ENCODE measurements at places on chromosomes 7 and 10. TPM values are rescaled to one million over a fixed set of nuclear protein-coding genes. Genes with fewer than 3 reads are reported as not detected.
A peak's percentile ranks its signal among the peaks of the same experiment; 100 is the strongest.

DNA sequence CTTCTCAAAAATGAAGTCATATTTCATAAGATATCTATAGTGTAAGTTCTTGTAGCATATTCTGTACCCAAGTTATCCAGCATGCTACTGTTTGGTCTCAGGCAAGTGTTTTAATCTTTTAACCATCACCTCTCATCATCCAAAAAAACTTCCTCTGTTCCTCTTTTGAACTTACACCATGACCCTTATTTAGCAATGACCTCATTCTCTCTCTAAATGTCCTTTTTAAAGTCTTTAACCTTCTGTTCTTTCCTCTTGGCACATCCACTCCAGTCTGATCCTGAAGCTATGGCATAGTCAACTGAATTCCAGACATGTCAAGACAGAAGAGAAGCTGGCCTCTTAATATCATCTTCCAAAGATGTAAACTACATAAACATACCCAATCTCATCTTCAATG is 26.2 kb downstream of the PPP3CB start:
- DNase-seq = no peak

DNA sequence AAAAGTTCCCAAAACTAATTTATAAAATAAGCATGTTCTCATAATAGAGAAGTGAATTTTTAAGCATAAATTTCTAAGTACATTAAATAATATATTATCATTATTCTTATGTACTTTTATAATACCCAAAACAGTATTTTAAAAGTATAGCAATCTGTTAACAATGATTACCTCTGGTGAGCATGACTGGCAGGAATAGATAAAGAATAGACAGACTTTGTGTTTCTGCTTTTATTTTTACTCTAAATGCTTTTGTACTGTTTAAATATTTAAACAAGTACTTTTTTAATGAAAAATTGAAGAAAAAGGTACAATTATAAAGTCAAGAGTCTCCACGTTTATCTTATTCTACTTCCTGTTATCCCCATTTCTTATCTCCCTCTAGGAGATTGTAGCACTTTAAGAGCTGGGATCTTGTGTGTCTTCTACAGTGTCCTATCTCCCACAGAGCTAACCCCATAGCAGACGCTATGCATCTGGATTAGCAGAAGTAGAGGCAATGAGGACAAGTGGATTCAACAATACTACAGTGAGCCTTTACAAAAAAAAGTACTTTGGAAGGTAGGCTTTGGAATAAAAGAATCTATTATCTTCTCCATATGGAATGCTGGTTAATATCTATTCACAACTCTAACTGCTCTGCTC is 42.9 kb downstream of the IDE start:
- no peak for DNase-seq

GRCh38 chr10:68334672-68335467 is 2.1 kb upstream of the PBLD start:
- DNase-seq = no peak

DNA sequence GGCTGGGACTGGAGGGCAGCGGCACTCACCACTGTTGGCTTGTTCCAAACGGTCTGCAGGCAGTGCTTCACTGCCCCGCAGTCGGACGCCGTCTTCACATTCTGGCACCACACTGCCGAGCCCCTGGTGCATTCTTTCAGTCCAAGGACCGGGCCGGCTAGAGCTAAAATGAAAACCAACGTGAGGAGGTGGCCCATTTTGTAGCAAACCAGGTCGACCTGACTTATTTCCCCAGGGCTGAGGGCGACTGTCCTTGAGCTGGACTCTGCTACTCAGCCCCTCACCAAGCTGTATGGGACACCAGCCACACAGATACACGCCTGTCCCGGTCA is 16.7 kb downstream of the PSAP start:
- no peak for DNase-seq

DNA sequence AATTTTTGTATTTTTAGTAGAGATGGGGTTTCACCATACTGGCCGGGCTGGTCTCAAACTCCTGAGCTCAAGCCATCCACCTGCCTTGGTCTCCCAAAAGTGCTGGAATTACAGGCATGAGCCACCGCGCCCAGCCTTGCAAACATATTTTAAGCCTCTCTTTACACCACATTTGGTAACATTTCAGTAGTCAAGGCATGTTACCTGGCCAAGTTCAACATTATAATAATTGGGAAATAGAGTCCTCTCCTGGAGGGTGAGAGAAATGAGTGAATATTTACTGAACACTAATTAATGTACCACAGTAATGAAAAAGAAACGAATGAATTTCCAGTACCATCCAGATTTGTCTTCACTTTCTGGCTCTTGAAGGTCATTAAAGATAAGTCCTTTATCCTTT is 10.0 kb upstream of the CNOT4 start:
- DNase-seq = no peak

DNA sequence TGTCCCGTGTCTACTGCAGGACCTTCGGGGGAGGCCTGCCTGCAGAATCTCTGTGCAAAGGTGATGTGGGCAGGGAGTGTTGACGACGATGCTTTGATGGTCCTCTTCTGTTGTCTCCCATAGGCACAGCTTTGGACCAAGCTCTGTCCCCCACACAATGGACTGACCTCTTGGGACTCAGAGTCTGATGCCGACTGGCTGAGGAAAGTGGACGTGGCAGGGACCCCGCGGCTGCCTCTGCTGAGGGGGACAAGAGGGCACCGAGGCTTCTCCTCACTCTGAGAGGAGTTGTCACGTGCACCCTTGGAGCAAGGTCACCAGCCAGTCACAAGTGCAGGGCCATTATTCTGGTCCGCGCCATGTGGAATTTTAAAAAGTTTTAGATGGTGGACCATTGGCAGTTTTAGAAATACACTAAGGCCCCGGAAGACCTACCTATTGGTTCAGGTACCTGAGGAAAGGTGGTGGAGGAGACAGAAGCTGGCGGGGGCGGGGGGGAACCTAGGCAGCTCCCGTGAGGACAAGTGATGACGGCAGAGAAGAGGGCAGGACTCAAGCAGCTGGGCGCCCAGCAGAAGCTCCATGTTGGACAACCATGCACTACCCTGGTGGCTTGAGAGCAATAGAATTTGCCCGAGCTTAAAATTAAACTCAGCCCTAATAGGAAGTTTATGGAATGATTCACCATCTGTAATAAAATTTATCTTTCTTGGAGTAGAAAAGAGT is 331.4 kb downstream of the PTPRN2 start:
- no peak for DNase-seq

DNA sequence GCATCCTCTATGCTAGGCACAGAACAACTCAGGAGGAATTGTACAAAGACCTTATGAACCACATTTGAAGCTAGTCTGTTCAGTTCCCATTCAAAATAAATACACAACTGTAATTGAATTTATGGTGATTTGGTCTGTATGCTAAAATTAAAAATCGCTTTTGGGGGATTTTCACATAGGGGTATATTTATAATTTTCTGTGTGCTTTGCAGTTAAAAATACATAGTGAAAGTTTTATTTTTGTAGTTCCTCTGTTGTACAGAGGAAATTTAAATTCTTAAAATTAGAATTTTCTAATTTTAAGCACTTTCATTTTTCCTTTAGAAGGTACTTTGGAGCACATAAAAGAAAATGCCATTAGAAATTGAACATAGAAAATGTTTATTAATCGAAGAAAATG is 6.9 kb downstream of the RABGEF1 start:
- no peak for DNase-seq

GRCh38 chr10:127919418-127920271 is 12.7 kb downstream of the PTPRE start:
- peak; percentile 37 for DNase-seq

GRCh38 chr10:31262672-31263071 is 56.3 kb upstream of the ZEB1 start:
- DNase-seq = peak; percentile 69

- no peak for DNase-seq
Measured at GRCh38 chr7:150375662-150376521, 3.2 kb upstream of the ZNF775 start.

- peak; percentile 27 for DNase-seq
Measured at GRCh38 chr7:115232041-115232440, 310.1 kb downstream of the MDFIC start.

The PRR15 gene
- not detected for total RNA-seq

The TAS2R5 gene
- 0.36 TPM for total RNA-seq

The ANXA8 gene
- 0.90 TPM for total RNA-seq
